ENCODE measurements at places on chromosomes 16 and 17.

GRCh38 chr17:38867968-38868816 lies 1.7 kb upstream of the LASP1 start:
- peak; percentile 68 for DNase-seq

- DNase-seq: peak; percentile 79
Observed at GRCh38 chr17:37489197-37490001, at the start of gene DUSP14. Gene DUSP14 (plus strand): TSS chr17:37489891. CDS start chr17:37512273, 22,382 bp downstream.

GRCh38 chr17:3964203-3965117 lies at the start of gene ATP2A3:
Gene ATP2A3 (minus strand): TSS chr17:3964437. CDS start chr17:3964291, 146 bp downstream.
- DNase-seq: peak; percentile 51

- DNase-seq: no peak
Observed at GRCh38 chr17:71801301-71801700, 319.5 kb upstream of the SOX9 start.

- no peak for DNase-seq
Observed at GRCh38 chr17:34299956-34300577, 14.5 kb downstream of the CCL11 start.

DNA sequence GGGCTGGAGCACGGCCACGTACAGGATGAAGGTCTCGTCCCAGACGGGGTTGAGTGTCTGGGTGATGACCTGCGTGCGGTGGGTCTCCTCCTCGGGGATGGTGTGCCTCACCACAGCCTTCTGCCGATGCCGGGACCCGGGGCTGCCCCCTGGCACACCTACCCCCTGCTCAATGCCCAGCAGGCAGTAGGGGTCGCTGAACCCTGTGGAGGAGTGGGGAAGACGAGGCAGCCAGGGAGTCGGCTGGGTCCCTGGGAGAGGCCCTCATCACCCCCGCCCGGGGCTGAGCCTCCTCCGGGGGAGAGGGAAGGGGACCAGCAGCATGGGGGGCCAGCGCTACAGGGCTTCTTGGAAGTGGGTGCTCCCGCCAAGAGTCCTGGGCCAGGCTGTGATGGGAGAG lies 1.8 kb downstream of the UNC13D start:
- DNase-seq: no peak

DNA sequence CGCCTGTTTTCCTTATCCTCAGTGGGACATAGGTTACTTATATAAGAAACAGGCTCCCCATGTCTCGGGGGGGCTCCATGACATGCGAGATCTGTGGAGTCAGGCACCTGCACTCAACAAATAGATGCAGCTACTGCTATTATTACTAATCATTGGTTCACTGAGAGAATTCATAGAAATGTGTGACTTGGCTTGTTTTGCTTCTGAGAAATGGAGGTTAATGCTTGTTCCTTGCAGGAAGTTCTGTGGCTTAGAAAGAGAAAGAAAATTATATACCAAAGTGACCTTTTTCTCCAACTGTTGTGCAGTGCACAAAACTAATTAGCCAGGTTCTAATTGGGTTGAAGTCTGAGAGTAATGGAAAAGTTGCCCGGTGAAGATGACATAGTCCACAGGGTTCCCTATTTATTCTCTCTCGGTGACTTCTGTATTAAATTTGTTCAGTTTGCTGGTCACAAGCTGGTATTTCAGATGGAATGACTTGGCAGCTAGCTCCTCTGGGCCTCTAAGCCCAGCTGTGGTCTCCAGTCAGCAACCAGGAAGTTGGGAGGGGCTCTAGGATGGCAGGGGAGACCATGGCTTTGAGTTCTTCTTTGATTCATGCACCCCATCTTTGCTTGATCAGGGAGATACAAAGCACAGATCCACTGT lies 17.6 kb upstream of the MAF start:
- DNase-seq: no peak
